ENCODE measurements at places on chromosomes 7 and 10.

GRCh38 chr10:129191797-129192196, 275.2 kb upstream of the MGMT start:
- no peak for DNase-seq

GRCh38 chr7:102393467-102393866, 2.7 kb upstream of the PRKRIP1 start:
- no peak for DNase-seq

DNA sequence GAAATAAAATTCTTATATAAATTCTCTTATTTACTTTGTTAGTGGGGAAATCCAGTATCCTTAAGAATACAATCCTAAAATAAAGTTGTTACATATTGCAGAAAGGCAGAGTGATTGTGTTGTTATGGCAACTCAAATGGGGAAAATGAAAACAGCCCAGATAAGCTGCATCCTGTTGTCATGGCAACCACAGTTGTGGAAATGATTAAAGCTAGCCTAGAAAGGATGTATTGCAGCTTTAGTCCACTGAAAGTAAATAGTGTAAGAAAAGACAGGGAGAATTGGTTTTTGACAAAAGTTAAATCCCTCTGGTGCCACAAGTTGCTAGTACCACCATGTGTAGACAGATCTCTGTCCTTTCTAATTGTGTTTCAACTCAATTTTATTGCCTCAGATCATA, 43.2 kb downstream of the BTRC start:
- DNase-seq: no peak

DNA sequence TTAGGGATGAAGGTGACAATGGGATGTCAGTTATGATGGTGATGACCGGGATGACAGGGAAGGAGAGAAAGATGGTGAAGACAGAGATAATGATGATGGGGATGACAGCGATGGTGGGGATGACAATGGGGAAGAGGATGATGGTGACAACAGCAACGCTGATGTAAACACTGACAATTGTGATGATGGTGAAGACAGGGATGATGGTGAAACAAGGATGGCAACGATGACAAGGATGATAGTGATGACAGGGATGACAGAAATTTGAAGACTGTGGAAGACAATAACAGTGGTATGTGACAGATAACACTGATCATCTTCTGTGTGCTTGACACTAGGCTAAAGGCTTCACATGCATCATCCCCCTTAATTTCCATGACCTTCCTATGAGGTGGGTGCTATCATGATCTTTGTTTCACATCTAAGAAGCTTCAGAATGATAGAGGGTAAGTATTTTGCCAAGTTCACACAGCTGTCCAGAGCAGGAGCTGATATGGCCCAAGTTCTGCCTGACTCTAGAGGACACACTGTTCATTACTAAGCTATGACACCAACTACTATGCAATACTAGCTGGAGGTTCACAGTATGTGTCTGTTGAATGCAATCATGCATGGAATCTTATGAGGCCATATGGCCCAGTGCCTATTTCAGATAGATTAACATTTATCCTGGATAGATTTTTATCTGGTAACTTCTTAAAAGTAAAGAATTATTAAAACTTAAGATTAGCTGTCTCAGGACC, 105.6 kb downstream of the RNLS start:
- no peak for DNase-seq

DNA sequence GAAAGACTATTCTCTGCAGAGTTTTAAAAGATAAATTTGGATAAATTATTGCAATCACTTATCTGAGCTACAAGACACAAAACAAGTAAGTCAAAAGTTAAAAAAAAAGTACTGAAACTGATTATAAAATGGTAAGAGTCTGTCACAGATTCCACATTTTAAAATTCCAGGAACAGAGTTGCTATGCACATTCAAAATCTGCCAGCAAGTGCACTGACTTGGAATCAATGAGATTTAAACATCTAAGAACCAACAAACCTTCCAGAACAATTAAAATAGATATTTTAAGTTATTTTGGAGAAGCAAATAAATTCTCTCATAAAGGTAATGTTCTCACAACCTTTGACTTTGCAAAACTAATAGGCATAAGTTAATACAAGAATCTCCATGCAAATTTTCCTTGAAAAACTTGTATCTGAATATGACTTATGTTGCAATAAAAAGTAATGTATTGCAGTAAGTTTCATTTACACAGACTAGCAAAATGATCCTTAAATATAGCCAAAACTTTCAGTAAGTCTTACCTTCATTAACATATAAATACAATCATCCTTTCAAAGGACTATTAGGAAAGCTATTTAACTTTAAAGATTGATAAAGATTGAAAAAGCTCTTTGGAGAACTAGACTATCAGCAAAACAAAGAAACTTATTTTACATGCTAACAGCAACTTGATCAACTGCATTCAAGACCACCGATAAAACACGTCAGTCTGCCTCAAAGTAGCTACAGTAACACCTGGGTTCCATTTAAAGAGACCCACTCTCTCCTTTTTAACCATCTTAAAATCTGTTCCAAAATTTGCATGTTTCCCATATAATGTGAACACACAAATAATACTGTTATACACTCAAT, 4.4 kb downstream of the ETV1 start:
- DNase-seq: no peak

DNA sequence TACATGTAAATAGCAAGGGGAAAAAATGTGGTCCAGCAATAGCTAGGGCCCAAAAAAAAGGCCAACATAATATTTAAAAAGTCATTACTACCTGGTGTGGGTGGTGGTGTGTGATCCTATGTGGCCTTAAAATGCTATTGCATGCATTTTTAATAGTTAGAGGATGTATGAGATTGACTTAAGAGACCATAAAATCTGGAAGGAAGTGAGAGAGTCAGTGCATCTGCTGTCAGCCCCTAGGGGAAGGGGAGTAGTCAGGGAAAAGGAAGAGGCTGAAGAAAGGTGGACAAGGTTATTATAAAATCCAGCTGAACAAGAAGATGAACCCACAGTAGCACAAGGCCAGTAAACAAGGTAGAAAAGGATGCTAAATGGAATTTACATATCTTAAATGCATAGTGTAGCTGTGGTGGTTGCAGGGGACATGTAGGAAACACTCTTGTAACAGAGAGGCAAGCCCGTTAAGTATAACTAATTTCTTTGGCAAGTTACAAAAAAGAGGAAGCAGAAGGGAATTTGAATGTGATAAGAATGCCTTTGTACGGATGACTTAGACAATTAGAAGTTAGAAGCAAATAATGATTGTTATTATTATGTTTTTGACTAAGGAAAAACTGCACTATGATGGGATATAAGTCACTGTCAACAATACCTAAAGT, 11.9 kb upstream of the NDUFA5 start:
- no peak for DNase-seq

DNA sequence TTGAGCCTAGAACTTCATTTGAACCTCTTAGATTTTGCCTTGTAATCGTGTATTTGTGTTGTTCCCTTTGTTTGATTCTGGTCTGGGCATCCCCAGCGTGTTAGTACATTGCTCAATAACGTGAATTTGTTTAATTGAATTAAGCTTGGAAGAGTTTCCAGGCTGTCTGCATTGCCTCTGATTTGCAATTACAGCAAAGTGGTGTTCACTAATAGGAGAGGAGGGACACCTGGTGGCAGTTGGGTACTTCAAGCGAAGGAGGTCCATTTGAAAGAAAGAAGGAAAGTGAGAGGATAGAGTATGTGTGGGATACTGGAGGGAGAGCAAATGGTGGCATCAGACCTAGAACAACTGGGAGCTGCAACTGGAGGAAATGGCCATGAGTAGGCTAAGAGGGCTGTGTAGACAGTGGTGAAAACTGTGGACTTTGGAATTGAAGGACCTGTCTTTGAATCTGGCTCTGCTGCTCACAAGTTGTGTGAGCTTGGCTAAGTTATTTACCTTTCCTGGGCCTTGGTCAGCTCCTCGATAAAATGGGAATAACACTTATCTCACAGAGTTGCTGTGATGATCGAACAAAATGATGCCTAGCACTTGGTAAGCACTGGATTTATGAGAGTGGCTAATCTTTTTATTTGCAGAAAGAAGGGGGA, 15.1 kb downstream of the LSMEM1 start:
- DNase-seq: peak; percentile 58

DNA sequence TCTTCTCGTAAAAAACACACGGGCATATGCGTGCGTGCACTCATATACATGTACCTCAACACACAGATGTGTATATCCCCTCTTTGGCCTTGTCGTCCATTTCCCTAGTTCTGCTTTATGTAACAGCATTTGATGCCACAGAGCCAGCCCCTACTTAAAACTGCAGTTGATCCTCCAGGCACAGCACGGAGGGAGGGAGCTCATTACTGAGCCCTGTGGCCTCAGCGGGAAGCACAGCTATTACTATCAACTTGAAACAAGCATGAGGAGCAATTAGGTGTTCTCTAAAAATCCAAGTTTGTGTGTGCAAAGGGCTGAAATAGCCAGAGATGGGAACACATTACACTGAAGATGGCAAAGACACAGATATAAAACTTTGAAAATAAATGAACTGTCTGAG, 580.9 kb downstream of the GLRX3 start:
- DNase-seq: no peak

DNA sequence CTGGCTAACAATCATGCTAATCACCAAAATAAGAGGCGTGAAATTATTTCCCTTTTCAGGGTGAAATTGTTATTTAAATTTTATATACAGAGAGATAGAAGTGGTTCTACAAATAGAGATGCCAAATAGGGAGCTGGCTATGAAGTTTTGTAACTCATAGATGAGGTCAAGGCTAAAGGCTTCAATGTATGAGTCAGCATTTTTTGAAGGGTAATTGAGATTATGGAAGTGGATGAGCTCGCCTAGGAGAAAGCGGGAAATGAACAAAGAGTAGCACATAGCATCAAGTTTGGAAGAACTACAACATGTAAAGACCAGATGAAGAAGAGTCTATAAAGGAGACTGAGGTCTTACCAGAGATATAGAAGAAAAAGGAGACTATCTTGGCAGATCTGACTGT, 838.1 kb downstream of the DNAJB9 start:
- no peak for DNase-seq

DNA sequence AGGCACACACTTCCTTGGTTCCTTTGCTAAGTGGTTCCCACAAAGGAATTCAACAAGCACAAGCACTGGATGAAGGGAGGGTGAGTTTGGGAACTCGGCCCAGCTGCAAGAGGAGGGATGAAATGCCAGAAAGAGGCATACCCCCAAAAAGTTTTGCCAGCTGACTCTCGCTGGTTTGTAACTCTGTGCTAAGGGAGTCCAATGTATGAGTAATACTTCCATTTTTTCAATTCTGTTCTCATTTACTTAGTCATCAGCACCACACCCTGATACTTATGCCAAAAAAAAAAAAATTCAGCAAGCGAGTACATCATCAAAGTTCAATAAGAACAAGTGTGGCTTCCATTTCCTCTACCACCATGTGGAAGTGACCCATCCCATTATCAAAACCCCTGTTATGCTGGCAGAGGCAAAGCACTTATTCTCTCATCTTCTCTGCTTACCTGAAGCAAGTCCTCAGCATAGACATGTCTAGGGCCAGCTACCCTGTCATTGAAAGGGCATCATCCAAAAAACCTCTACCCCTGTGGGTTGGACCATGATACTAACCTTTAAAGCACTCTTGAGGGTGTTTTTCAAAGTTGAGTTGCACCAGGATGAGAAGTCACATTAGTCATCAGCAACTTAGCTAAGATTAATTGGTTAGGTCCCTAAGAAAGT, 6.9 kb upstream of the HYCC1 start:
- peak; percentile 36 for DNase-seq

GRCh38 chr7:130960208-130960988, 226.4 kb upstream of the KLF14 start:
- DNase-seq: peak; percentile 97

GRCh38 chr10:90675621-90676020, 182.2 kb downstream of the HTR7 start:
- no peak for DNase-seq

DNA sequence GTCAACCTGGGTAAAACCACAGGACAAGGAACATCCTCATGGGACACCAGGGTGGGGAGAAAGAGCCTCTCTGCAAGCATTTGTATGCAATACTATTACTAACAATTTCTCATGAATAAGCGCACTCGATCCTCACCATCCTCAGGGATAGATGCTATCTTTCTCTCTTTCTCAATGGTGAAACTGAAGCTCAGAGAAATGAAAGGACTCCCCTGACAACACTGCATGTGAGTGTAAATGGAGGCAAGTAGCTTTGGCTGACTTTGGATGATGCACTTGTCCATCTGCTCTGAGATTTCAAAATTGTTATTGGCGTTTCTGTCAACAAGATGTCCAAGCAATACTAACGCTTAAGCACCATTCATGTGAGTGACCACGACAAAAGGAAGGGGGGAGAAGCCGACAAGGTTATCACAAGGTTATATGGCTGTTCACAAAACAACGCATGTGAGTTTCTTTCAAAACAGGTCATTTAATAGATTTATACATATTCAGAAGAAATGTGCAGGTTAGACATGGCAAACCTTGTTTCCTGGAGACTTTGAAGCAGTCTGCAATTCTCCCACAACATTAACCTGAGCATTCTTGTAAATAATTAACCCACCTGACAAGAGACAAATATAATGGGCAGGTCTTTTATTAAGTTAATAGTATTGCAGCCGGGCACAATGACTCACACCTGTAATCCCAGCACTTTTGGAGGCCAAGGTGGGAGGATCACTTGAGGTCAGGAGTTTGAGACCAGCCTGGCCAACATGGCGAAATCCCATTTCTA, 54.0 kb downstream of the IFIT5 start:
- no peak for DNase-seq

GRCh38 chr10:130396044-130396443, 259.9 kb downstream of the GLRX3 start:
- DNase-seq: no peak

- DNase-seq: no peak
Observed at GRCh38 chr10:79468841-79469585, 23.6 kb upstream of the ZCCHC24 start.

DNA sequence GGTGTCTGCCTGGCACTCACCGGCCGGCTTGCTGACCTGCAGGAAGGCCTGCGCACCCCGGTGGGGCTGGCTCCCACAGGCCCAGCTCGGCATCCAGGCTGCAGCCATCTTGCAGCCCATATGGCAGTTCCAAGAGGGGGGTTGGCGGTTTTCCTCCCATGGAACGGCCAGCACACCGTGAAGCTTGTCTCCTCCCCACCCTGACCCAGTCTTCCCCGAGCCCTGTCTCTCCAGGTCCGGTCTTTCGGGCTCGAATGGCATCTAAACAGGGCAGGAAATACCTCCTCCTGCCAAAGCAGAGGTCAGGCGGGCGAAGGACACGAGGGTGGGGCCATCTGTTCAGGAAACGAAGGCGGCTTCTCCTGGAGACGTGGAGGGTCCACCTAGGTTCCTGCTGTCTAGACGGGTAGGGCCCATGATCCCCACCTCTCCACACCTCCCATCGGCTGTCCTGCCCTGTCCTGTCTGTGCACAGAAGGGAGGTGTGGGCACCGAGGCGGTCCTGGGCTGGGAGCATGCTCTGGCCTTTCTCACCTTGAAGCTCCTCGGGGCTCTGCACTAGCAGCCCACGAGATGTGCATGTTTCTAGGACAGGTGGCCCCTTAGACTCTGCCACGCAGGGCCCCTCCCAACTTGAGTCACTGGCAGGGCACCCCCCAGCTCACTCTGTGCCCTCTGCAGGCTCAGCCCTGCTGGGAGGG, 113.7 kb upstream of the DIP2C start:
- no peak for DNase-seq

- no peak for DNase-seq
Observed at GRCh38 chr7:157558516-157558874, 221.7 kb downstream of the DNAJB6 start.
